Esophagus mucosa (tissue), 1 donor: ENCODE measurements at places on chromosomes 2 and 18.

- peak; percentile 68 for ATAC-seq
Measured at GRCh38 chr2:28408764-28409599, 16.3 kb downstream of the FOSL2 start.

GRCh38 chr2:62857139-62857931 is 151.8 kb downstream of the EHBP1 start:
- ATAC-seq: no peak

- ATAC-seq: no peak
Measured at GRCh38 chr2:22854588-22854987, 530.4 kb upstream of the KLHL29 start.

DNA sequence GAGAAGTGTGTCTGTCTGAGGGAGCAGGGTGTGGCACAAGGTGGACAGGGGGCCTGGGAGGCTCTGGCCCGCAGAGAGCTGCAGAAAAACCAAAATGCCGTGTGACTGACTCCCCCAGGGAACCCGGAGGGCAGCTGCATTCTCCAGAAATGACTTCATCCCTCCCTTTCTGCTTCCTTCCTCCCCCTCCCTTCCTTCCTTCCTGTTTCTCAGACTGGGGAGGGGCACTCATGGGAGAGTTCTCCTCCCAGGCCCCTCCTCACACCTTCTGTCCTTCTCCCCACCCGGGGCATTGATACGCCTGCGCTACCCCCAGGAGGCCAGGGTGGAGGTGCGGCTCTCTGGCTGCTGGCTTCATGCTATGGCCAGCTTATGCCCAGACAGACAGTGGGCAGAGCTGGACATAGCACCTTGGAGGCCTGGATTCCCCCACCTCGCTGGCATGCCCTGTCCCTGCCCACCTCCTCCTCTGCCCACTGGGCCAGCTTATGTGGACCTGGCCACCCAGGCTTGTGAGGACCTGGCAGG is 8.2 kb upstream of the GPR17 start:
- ATAC-seq: peak; percentile 7

- peak; percentile 70 for ATAC-seq
Measured at GRCh38 chr2:241901500-241902351, 32.2 kb downstream of the RTP5 start.

DNA sequence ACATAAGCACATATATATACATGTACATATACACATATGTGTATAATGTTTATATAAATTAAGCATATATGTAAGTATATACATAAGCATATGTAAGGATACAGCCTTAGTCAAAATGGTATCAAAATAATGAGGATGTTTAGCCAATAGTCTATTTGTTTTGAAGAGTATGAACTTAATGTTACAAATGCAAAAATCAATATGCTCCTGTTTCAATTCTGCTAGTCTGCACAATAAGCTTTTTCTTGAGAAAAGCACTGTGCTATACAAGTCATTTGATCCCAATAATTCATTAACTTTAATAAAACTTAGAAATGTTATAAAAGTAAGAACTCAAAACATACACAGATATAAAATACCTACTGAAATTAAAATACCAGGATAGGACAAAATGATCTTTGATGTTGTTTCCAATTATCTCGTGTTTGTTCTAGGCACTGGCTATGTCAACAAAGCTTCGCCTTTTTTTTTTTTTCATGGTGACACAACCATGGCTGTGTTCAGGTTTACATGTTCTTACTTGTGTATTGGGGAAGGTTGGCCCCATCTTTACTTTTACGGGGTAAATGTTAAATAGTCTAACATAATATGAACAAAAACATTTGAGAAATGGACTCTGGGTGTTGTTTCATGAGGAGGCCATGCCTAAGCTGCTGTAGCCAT is 271.1 kb upstream of the CDH19 start:
- no peak for ATAC-seq

DNA sequence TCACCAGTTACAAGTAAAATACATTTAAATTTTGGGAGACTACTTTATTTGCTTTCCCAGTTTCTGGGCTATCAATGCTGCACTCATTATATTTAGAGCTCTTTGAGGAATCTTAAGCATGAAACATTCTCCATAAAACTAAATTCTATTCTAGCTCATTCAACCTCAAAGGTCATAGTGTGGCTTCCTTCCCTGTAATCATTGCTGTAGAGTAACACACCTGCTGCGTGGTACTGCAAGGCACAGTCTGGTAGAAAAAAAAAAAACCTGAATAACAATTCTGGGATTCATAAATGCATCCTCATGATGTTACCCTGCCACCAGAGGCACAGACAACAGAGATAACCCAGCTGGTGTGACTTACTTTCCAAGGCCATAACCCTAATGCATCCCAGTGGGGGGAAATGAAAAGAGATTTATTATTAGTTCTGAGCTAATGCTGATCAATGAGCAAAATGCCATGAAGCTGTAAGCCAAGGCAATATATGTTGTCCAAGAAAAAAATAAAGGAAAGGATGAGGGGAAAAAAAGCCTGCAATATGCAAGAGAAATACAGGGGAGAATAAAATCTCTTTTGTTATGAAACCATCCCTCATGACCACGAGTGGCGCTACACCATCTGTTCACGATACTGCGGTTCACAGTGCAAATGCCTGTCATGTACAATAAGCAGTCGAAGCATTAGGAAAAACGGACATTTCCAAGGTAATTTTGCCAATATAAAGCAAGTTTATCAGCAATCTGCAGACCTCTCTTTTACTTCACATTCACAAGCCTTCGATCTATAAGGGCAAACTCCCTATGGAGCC is 1481.6 kb upstream of the PIK3C3 start:
- ATAC-seq: no peak

- ATAC-seq: no peak
Measured at GRCh38 chr2:10520154-10520553, 72.0 kb upstream of the ODC1 start.

DNA sequence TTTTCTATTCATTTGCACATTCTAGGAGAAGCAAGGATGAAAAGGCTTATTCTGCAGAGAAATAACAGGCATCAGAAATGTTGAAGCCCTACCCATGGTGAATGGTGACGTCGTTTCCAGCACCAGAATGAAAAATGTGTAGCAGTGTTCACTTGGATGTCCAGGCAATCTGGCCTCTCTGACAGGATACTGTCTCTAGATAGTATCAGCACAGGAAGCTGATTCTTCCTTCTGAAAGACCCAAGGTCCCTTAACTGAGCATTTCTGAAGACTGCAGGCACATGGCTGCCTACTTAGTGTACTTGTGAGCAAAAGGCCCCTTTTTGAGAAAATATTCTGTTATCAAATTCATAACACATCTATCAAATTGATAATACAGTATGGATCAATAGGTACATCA is 234.1 kb downstream of the XIRP2 start:
- ATAC-seq: no peak

GRCh38 chr18:63999871-64000270 is 30.0 kb downstream of the SERPINB8 start:
- ATAC-seq: no peak

GRCh38 chr2:239378021-239378917 is 22.6 kb downstream of the HDAC4 start:
- no peak for ATAC-seq

GRCh38 chr2:7438855-7439254 is 521.6 kb downstream of the RNF144A start:
- no peak for ATAC-seq

- peak; percentile 48 for ATAC-seq
Measured at GRCh38 chr2:232567721-232568120, 17.2 kb downstream of the EIF4E2 start.

- ATAC-seq: peak; percentile 55
Measured at GRCh38 chr2:98730707-98731040, 258 bp downstream of the MGAT4A start.

DNA sequence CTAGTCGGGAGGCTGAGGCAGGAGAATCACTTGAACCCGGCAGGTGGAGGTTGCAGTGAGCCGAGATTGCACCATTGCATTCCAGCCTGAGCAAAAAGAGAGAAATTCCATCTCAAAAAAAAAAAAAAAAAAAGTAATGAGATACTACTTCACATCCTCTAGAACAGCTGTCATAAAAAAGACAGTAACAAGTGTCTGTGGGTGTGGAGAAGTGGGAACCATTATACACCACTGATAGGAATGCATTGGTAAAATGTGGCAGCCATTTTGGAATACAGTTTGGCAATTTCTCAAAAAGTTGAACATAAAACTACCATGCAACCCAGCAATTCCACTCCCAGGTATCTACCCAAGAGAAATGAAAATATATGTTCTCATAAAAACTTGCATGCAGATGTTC is 166.6 kb downstream of the GREB1L start:
- no peak for ATAC-seq

GRCh38 chr2:47302308-47302707 is 100.6 kb upstream of the MSH2 start:
- ATAC-seq: no peak

DNA sequence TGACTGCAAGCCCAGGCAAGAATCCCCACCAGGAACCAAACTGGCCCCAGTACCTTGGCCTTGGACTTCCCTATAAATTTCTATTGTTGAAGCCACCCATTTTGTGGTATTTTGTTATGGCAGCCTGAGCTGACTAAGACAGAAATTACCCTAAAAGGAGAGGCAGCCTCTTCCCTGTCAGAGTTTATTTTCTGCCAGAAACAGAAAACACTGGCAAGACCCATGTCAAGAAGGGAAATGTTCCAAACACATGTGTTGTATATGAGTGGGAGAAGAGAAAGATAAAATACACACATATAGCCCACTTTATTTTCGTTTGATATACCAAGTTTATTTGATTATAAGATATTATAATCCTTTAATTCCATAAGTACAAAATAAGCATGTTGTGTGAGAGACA is 225.1 kb upstream of the FSHR start:
- no peak for ATAC-seq

GRCh38 chr2:26174691-26175465 is 2.0 kb downstream of the GAREM2 start:
- ATAC-seq: no peak

DNA sequence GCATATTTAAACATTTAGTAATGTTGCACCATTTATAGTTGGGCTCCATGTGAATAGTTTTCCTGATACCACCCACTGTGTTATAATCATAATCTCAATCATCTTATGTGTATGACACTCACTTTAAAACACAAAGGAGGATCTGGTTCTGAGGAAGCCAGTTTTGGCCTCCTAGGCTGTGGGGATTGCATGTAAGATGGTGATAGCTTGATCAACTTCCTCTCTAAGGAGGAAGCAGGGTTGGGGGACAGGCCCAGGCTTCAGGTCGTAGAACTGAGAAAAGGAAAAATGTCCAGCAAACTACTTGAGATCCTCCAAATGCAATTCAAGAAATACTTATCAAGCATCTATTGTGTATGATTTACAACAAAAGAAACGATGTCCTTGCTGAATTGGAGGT is 4.9 kb upstream of the PPM1B start:
- ATAC-seq: no peak

- no peak for ATAC-seq
Measured at GRCh38 chr2:144461308-144461766, 58.6 kb downstream of the ZEB2 start.

GRCh38 chr2:165274698-165275097 is 35.5 kb downstream of the SCN2A start:
- no peak for ATAC-seq

GRCh38 chr2:224569654-224570053 is 15.5 kb downstream of the CUL3 start:
- no peak for ATAC-seq

DNA sequence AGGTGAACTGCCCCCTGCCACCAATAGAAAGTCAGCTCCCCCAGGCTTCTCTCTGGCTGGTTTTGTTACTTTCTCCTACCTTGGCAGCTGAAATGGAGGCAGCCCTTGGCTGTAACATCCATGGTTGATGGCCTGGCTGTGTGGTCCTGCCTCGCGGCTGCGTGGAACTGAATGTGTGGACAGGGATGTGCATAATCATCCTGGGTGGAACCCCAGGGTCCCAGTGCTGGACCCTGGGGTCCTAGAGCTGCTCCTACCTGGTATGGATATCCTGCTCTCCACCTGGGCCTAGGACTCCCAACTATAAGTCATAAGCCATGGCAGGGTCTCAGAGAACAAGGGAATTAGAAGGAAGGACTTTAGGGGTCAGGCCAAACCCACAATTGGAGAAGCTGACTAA is 93.5 kb downstream of the CAPN13 start:
- ATAC-seq: no peak

DNA sequence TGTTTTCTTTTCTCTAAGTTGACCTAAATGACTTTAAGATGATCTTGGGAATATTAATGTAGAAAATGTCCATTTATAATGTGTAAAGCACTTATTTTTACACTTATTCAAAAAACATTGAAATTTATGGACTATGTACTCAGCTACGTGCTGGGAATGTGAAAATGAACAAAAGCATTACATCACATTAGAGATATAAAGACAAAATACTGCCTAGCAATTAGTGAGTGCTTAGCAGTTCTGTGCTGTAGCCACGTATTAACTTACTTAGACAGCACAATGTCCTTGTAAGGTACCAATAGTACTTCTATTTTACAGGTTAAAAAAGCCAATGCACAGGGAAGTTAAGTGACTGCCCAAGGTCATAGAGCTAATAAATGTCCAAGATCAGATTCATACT is 103.8 kb upstream of the TTN start:
- ATAC-seq: no peak

DNA sequence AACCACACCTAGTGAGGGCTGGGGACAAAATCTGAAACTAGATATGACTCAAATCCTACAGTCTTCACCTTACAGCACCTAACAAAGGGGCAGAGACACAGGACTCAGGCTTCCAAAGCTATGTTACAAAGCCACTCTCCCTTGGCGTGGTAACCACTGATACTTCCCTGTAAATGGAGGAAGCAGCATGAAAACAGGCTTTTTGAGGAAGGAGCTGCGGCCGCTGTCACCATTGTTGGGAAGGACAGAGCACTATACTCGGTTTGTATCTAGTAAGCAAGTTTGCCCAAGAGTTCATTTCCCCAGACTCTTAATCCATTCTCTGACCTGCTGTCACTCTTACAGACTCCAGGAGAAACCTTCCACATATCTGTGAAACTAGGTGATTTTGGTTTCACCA is 60.3 kb downstream of the LONRF2 start:
- ATAC-seq: no peak

DNA sequence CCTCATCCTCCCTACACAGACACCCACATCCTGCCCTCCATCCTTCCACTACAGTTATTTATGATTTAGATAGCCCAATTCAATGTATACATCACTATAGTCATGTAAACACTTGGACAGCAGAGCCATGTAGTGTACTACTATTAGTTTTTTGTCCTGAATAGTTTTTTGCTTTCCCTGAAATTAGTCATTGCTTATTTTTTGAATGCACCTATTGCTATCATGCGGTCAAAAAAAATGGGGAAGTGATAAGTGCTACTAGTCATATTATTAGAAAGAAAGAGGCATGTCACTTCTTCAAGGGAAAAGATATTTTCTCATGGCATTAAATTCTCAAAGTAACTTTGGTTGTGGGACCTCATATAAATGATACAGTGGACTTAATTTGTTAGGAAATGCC is 6.8 kb upstream of the GREB1 start:
- ATAC-seq: no peak

DNA sequence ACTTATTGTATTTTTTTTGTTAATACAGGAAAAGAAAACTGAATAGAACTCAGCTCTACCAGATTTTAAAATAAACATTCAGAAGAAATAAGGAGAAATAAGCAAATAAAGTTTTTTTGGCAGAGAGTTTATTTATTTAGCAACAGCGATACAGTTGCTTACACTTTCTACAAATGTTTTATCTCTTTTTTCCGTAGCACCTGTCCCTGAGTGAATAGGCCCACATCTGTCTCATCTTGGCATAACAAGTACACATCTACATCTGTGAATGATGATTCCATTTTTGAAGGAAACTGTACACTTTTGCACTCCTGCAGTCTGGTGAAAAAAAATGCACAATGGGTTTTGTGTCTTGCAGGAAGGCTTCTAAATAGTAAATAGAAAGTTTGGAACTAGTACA is 783.6 kb upstream of the ZEB2 start:
- ATAC-seq: no peak
